ENCODE measurements at places on chromosomes 16 and 17. TPM values are rescaled to one million over a fixed set of nuclear protein-coding genes. Genes with fewer than 3 reads are reported as not detected.

Gene PLK1
- 2.1 TPM for total RNA-seq

Gene GNGT2
- 2.9 TPM for total RNA-seq

Gene SPNS3
- total RNA-seq, result 0.26 TPM

Gene FHOD1
- total RNA-seq, result 19.1 TPM

Gene DNAH17
- not detected for total RNA-seq
